Karpas-422 (cell line): ENCODE measurements at places on chromosomes 3 and 15. TPM values are rescaled to one million over a fixed set of nuclear protein-coding genes. Genes with fewer than 3 reads are reported as not detected.

GHSR gene
- total RNA-seq, result not detected in 2 replicates

GRCh38 chr3:148790851-148791735, 36.5 kb upstream of the CPB1 start:
- no peaks in the 10 kb centered on the region for H3K27me3 ChIP-seq
- DNase-seq, result no peak
- no peaks in the 10 kb centered on the region for H3K36me3 ChIP-seq
- no peaks in the 10 kb centered on the region for H3K4me1 ChIP-seq

DNA sequence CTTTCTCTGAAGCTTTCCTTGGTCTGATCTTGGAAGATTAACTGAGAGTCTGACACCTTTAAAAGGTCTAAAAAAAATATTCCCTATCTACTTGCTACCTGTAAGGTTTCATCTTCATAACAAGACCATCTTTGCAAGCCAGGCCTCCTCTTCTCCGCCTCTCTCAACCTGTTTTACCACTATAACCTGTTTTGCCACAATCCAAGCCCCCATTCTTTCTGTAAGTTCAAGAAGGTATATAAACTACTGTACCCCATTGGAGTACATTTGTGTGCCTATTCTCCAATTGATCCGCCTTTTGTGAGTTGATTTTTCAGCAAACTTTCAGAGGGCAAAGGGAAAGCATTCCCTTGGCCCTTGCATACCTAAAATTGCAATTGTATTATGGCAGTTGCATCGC, 319.3 kb upstream of the NECTIN3 start:
- no peaks in the 10 kb centered on the region for H3K36me3 ChIP-seq
- no peaks in the 10 kb centered on the region for H3K4me1 ChIP-seq
- no peak overlapping the region for H3K27ac ChIP-seq

- no peak overlapping the region for H3K4me3 ChIP-seq
- H3K36me3 ChIP-seq, result no peaks in the 10 kb centered on the region
- no peaks in the 10 kb centered on the region for H3K27me3 ChIP-seq
- DNase-seq, result no peak
- no peak overlapping the region for H3K27ac ChIP-seq
These were observed 344.9 kb upstream of the SLCO3A1 start for GRCh38 chr15:91508633-91509032.

DNA sequence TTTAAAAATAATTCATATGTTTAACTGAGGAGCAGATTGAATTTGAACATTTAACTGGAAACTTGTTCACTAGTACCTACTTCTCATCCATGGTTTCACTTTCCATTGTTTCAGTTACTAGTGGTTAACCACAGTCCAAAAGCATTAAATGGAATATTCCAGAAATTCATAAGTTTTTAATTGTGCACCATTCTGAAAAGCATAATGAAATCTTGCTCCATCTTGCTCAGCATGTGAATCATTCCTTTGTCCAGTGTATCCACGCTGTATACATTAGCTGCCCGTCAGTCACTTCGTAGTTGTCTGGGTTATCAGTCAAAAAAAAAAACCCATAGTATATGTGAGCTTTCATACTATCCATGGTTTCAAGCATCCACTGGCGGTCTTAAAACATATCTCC, 217.6 kb downstream of the TPRG1 start:
- no peak for DNase-seq
- no peaks in the 10 kb centered on the region for H3K4me1 ChIP-seq
- no peaks in the 10 kb centered on the region for H3K36me3 ChIP-seq
- H3K4me3 ChIP-seq, result no peak overlapping the region
- peaks cover 2% of the 10 kb centered on the region; the same call in 1 of the 2 replicates for H3K27me3 ChIP-seq
- no peak overlapping the region for H3K27ac ChIP-seq

DNA sequence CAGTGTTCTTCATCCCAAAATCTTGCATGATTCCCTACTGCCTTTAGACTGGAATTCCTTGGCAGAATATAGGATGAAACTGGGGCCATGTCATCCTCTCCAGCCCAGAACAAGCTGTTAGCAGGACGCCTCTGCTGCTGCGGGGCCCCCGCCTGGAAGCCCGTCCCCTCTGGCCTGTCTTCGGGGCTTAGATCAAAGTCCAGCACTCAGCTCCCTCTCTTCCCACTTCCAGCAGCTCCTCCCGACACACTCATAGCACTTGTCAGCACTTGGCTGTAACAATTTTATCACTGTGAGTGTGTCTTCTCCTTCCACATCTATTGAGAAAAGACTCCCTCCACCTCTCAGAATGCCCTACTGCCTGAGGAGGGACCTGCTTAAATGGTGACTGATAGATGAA, 112.0 kb upstream of the HACD2 start:
- H3K4me3 ChIP-seq, result no peak overlapping the region
- no peaks in the 10 kb centered on the region for H3K27me3 ChIP-seq
- H3K4me1 ChIP-seq, result no peaks in the 10 kb centered on the region
- no peak overlapping the region for H3K27ac ChIP-seq
